NCI-H446 (cell line): ENCODE measurements at places on chromosomes 13 and 19.

GRCh38 chr13:103757361-103757760 is 691.1 kb upstream of the SLC10A2 start:
- DNase-seq = no peak

GRCh38 chr19:33841685-33842084 is 45.0 kb downstream of the KCTD15 start:
- DNase-seq = no peak

DNA sequence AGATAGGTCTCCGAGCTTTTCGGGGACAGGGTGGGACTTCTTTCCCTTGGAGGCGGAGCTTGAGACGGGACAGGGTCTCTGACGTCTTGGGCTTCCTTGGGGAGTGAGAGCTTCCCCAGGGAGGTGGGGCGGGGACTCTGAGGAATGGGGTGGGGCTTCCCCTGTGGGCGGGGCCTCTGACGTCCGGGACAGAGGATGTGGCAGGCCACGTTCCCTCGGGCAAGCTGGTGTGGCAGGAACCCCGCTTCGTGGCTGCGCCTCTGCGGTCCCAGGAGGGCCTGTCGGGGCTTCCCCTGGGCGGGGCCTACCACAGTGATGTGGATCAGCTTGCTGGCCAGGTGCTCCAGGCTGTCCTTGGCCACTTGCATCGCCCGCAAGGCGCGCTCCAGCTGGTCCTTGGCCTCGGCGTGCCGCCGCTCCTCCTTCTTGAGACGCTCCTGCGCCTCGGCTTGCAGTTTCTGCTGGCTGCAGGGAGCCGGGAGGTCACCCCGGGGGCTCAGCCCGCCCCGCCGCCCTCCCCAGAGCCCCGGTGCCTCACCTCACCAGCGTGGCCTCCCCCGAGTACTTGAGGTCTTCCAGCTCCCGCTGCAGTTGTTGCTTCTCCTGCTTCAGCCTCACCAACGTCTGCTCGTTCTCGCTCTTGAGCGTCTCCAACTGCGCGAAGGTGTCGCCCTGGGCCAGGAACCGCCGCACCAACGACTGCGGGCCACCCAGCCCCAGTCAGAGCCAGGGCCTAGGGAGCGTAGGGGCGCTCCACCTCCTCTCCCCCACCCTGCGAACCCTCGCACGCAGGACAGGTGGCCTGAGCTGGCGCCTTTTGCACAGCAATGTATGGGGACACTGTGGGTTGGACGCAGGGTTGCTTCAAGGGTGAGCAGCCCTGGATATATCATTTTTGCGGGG is 3.3 kb upstream of the RGL3 start:
- DNase-seq = no peak

GRCh38 chr19:1214862-1215731 is 9.5 kb downstream of the STK11 start:
- no peak for DNase-seq

DNA sequence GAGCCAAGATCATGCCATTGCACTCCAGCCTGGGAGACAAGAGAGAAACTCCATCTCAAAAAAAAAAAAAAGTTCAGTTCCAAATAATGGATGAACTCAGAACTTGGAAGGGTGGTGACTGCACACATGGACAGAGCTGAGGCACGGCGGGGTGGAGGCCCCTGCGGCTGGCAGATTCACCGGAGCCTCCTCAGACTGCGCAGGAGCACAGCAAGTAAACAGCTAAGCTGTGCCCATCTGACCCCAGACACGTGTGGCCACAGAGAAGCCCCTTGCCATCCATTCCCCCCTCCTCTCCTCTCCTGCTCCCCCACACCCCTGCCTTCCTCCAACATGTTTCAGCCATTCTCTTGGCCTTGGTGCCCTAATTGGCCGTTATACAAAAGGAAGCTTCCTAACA is 15.6 kb upstream of the PROZ start:
- no peak for DNase-seq

DNA sequence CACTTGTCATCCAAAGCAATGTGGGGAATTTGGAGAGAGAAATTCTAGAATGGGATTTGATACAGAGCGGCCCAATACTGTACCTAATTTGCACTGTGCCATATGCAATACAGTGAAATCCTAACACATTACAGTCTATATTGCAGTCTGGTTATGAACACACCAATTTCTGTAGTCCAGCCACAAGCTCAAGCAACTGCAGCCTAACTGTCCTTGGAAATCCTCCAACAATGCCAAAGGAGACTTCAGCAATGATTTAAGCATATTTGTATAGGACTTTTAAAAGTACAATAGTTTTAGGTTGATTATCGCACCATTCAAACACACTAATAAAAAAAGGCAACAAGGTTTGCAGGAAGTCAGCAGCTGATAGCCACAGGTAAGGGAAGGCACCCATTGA is 17.3 kb downstream of the DIAPH3 start:
- DNase-seq = no peak

- DNase-seq = no peak
Measured at GRCh38 chr19:55304279-55304978, 20.6 kb downstream of the BRSK1 start.

DNA sequence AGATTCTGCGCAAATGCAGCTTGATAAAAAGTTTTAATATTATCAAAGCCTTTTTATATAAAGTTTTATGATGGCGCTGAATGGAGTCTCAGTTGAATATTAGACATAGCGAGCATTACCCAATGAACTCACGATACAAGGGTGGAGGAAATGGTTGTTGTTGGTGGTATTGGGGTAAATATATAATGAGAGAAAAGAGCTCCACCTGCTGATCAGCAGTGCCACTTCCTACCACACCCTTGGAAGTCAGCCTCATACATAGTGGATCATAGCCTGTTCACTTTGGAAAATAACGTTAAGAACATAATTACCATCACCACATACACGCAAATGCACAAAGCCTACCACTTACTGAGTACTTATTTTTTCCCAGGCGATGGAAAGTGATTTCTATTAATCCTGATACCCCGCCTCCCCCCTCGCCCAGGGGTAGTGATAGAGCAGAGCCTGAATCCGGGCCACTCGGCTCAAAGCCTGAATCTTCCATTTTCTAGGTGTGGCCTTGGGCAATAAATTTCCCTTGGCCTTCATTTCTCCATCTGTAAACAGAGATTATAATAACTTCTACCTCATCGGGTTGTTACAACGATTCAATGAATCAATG is 358.3 kb downstream of the KLF5 start:
- no peak for DNase-seq

- no peak for DNase-seq
Measured at GRCh38 chr19:20334760-20335159, 167.7 kb downstream of the ZNF486 start.
